ENCODE measurements at places on chromosomes 3 and 15.

GRCh38 chr15:74870436-74871215, 2.5 kb downstream of the SCAMP2 start:
- DNase-seq, result no peak
- H3K4me3 ChIP-seq, result peak overlapping the region; percentile 92
- peak overlapping the region; percentile 97 for H3K27ac ChIP-seq
- peaks cover 53% of the 10 kb centered on the region for H3K36me3 ChIP-seq
- H3K4me1 ChIP-seq, result peaks cover 74% of the 10 kb centered on the region
- H3K27me3 ChIP-seq, result no peaks in the 10 kb centered on the region

GRCh38 chr3:171654809-171655208, 155.5 kb downstream of the PLD1 start:
- DNase-seq, result no peak
- no peak overlapping the region for H3K4me3 ChIP-seq
- H3K4me1 ChIP-seq, result no peaks in the 10 kb centered on the region
- H3K27me3 ChIP-seq, result no peaks in the 10 kb centered on the region
- H3K36me3 ChIP-seq, result no peaks in the 10 kb centered on the region

DNA sequence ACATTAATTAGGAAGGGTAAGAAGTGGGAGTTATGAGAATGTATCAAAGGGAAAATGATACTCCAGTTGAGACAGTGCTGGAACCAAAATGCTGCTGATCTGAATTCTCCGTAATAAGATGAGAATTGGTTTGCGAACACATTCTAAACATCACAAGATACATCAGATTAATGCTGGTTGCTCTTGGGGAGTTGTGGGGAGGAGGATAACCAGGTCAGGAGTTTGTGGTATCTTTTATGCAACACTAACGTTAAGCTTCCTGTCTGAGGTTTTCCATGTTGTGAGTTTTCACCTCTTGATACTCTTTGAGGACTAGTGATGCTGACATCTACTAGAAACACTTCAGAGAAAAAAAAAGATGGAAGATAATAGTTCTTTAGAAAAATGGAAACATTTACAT, 47.2 kb downstream of the PPARG start:
- H3K36me3 ChIP-seq, result no peaks in the 10 kb centered on the region
- peak; percentile 18 for DNase-seq
- H3K4me1 ChIP-seq, result peaks cover 15% of the 10 kb centered on the region
- H3K27ac ChIP-seq, result no peak overlapping the region
- peaks cover 2% of the 10 kb centered on the region for H3K27me3 ChIP-seq

DNA sequence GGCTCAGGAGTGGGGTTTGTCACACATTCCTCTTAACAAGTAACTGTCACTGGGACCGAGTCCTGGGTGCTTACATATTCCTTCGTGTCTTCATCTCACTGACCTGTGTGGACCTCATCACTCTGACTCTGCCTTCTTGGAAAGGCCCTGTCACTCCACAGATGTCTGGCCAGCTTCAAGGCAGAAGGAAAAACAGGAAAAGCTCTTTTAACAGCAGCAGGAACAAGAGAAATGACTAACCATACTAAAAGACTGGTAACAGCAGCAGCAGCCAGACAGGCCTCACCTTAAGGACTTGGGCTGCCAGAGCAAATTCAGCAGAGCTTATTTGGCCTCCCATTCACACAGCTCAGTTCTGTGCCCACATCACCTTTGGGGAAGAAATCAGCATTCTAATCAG, 68.1 kb downstream of the USF3 start:
- H3K36me3 ChIP-seq, result peaks cover 30% of the 10 kb centered on the region
- H3K27me3 ChIP-seq, result no peaks in the 10 kb centered on the region
- H3K4me1 ChIP-seq, result no peaks in the 10 kb centered on the region
- no peak overlapping the region for H3K4me3 ChIP-seq
- no peak overlapping the region for H3K27ac ChIP-seq
- DNase-seq, result no peak

DNA sequence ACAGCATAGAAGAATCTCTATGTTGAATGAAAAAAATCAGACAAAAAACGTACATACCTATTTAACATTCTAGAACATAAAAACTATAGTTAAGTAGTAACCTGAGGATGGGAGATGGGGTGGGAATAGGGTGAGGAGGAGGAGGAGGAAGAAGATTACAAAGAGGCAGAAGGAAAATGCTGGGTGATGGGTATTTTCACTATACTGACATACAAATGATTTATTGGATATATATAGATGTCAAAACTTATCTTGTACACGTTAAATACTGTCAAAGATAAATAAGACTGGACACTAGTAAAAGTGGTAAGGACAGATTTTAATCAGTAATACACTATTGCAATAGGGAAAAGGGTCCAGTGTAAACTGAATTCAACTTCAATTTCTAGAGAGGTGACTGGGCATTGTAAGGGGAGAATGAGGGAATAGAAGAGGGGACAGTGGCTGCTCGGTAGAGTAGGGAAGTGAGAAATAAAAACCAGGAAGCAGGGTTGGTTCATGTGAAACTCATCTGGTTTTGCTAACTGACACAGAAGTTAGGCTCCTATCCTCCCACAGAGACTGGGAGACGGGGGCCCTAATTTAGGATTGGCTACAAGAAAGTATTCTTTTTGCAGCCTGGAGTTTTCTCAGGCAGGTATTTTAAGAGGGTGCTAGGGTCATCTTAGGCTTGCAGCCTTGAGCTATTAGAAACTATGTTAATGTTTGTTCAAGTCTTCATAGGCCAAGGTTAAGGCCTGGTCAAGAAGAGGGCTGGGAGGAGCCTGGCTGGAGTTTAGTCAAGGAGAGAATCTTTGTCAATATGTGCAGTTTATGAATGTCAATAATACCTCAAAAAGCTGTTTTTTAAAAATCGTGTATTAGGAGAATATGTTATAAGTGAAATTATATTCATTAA, 15.0 kb upstream of the C15orf61 start:
- H3K27ac ChIP-seq, result no peak overlapping the region
- no peak for DNase-seq
- H3K4me1 ChIP-seq, result no peaks in the 10 kb centered on the region
- no peak overlapping the region for H3K4me3 ChIP-seq
- no peaks in the 10 kb centered on the region for H3K27me3 ChIP-seq

DNA sequence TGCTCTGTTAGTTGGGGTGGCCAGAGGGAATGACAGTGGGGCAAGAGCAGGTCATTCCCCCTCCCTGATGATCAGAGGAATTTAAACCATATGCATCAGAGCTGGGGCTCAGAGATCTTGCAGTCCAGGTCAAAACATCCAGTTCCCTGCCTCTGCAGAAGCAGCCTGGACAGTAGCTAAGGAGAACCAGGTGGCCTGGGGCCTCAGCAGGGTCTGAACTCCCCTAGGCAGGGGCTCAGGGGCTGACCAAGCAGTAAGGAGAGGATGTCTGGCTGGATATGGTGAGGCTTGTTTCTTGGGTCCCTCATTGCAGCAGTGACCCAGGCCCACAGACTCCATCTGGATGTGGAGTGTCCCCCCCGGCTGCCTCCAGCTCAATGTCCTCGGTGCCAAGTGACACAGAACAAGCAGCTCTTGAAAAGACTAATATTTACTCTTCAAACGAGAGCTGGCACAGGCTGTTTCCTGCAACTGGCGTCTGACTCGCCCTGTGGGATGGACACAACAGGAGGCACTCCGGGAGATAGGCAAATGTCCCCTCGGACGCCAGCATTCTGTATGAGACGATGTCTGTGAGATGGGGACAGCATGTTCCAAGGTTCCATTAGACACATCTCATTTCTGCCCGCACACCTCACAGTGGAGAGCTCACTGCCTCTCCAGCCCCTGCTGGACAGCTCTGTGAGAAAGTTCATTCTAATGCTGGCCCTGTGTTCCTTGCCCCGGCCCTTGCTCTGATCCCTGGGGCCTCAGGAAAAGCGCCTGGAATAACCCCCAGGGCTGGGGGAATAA, 37.1 kb downstream of the SEC22C start:
- no peaks in the 10 kb centered on the region for H3K27me3 ChIP-seq
- H3K4me3 ChIP-seq, result no peak overlapping the region
- H3K4me1 ChIP-seq, result no peaks in the 10 kb centered on the region
- no peak for DNase-seq
- H3K36me3 ChIP-seq, result peaks cover 8% of the 10 kb centered on the region
- H3K27ac ChIP-seq, result no peak overlapping the region

- no peaks in the 10 kb centered on the region for H3K36me3 ChIP-seq
- no peak for DNase-seq
- H3K4me1 ChIP-seq, result no peaks in the 10 kb centered on the region
- H3K4me3 ChIP-seq, result no peak overlapping the region
- no peaks in the 10 kb centered on the region for H3K27me3 ChIP-seq
These were observed 179.5 kb downstream of the WNT5A start for GRCh38 chr3:55307622-55308021.

GRCh38 chr3:13039213-13039896, 33.9 kb downstream of the IQSEC1 start:
- H3K4me3 ChIP-seq, result no peak overlapping the region
- H3K4me1 ChIP-seq, result peaks cover 2% of the 10 kb centered on the region
- no peaks in the 10 kb centered on the region for H3K36me3 ChIP-seq
- no peak for DNase-seq

DNA sequence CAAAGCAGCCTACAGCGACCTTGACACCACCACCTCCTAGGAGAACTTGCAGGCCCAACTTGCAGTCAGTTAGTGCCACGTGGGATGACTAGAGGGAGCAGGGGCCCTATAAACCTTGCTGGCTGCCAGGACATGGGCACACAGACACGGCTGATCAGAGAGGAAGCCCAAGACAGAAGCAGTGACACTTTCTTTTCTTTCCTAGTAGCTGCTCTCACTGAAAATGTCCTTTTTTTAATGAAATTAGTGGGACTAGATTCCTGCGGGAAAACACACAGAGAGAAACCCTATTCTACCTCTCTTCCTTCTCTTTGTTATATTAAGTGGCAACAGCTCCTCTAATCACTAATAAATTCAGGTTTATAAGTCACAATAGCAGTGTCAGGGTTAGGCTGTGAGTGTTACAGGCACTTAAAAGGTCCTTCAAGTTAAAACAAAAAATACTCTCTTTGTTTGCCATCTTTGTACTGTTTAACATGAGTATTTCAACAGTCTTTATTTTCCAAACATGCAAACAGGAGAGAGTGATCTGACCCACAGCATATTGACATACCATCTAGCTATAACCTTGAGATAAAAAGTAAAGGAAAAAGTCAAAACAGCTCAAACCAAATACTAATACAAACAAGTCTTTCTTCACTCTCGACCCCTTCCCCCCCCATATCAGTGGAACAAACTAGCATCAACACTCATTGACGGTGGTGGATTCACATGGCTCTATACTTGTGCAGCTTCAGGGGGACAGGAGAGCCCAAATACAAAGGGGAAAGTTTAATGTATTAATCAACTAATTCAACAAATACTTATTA, 2.1 kb upstream of the TMEM212 start:
- H3K36me3 ChIP-seq, result no peaks in the 10 kb centered on the region
- H3K27ac ChIP-seq, result no peak overlapping the region
- H3K4me1 ChIP-seq, result peaks cover 3% of the 10 kb centered on the region
- H3K27me3 ChIP-seq, result peaks cover 12% of the 10 kb centered on the region
- DNase-seq, result no peak

DNA sequence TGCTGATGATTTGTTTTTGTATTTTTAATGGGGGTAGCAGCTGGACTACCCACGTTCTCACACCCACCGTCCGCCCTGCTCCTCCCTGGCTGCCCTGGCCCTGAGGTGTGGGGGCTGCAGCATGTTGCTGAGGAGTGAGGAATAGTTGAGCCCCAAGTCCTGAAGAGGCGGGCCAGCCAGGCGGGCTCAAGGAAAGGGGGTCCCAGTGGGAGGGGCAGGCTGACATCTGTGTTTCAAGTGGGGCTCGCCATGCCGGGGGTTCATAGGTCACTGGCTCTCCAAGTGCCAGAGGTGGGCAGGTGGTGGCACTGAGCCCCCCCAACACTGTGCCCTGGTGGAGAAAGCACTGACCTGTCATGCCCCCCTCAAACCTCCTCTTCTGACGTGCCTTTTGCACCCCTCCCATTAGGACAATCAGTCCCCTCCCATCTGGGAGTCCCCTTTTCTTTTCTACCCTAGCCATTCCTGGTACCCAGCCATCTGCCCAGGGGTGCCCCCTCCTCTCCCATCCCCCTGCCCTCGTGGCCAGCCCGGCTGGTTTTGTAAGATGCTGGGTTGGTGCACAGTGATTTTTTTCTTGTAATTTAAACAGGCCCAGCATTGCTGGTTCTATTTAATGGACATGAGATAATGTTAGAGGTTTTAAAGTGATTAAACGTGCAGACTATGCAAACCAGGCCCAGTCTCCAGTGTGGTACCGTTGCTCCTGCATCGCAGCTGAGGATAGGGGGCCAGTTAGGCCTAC, 1.4 kb upstream of the FES start:
- peaks cover 54% of the 10 kb centered on the region for H3K36me3 ChIP-seq
- H3K4me3 ChIP-seq, result no peak overlapping the region
- H3K27me3 ChIP-seq, result no peaks in the 10 kb centered on the region
- H3K4me1 ChIP-seq, result peaks cover 63% of the 10 kb centered on the region
- no peak for DNase-seq

DNA sequence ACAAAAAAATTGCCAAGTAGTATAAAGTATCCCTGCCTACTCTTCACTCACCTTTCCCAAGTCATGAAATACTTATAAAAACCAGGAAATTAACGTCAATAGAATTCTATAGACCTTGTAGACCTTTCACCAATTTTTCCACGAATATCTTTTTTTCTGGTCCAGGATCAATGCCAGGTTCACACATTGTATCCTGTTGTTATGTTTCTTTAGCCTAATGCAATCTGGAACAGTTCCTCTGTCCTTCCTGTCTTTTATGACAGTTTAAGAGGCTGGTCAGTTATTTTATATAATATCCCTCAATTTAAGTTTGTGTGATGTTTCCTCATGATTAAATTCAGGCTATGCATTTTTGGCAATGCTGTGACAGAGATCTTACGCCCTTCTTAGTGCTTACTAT, 63.2 kb upstream of the MAGI1 start:
- H3K27ac ChIP-seq, result no peak overlapping the region
- H3K4me3 ChIP-seq, result no peak overlapping the region
- H3K27me3 ChIP-seq, result no peaks in the 10 kb centered on the region

- peaks cover 8% of the 10 kb centered on the region for H3K27me3 ChIP-seq
- no peak for DNase-seq
- peaks cover 7% of the 10 kb centered on the region for H3K4me1 ChIP-seq
- no peak overlapping the region for H3K4me3 ChIP-seq
- no peak overlapping the region for H3K27ac ChIP-seq
These were observed 199.6 kb upstream of the LYSMD4 start for GRCh38 chr15:99932676-99933402.

GRCh38 chr3:53763353-53763752, 82.9 kb downstream of the CHDH start:
- no peak overlapping the region for H3K4me3 ChIP-seq
- H3K36me3 ChIP-seq, result no peaks in the 10 kb centered on the region
- no peak overlapping the region for H3K27ac ChIP-seq
- peaks cover 14% of the 10 kb centered on the region for H3K27me3 ChIP-seq
- no peak for DNase-seq

DNA sequence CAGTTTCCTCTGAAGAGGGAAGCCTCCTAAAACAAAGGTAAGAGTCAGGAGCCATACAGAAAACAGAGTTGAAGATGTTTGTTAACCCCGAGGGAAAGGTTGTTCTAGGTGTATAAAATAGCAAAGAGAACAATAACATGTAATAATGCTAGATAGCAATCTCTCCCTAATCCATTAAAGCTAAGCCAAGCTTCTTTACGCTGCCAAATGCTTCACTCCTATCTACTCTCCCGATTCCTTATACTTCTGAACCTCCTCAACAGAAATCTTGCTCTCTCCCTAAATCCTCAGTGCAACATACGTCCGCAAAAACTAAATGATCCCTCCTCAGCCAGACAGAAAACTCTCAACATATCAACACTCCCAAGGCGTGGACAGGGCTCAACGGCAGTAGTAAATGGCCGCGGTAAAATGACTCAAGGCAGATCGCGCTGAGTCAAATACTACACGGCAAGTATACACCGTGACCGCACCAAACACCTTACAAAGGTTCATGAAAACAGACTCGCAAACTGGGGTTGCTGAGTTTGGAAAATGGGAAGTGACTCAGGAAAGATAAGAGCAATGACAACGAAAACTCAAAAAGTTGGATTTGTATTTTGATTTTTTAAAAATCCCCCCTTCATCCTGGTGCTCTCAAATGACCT, 682 bp downstream of the CLDND1 start:
- peak overlapping the region; percentile 98 for H3K4me3 ChIP-seq
- peak; percentile 71 for DNase-seq
- peaks cover 74% of the 10 kb centered on the region for H3K4me1 ChIP-seq
- H3K27me3 ChIP-seq, result no peaks in the 10 kb centered on the region
